Memory B cell (primary cell): ENCODE measurements at places on chromosomes 16 and 17.

DNA sequence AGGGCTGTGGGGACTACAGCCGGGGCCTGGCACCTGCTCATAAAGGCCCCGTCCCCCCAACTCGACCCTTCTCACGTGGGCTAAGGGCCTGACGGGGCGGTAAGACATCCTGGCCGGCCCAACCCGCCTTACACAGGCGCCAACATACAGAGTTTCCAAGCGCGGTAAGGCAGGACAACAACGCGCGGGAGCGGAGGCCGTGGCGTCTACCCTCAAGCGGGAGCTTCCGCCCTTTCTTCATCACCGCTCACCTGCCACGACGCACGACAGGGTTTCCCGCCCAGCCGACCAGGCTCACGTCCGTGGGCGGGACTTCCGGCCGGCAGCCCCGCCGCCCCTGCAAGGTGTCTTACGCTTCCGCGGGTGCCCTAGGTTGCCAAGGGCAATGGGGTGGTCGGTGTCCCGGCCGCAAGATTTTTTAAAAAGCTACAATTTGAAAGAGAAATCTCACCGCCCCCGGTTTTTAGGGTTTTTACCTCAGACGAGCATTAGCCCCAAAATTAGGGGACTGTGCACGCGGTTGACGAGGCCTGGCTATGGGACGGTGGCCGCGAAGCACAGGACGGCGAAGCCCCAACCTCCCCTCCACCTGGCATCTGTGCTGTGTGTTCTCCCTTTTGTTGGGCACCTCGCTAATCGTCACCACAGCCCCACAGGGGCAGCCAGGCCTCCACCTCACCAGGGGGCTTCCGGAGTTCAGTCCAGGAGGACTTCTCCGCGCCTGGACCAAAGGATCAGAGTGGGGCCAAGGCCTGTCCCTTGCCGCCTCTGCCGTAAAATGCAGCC is at the start of gene TERB1:
Gene TERB1 (minus strand): TSS at position 265 of the 786 bp plus-strand sequence. CDS start 4,786 bp downstream, outside the sequence.
- no peak for DNase-seq

DNA sequence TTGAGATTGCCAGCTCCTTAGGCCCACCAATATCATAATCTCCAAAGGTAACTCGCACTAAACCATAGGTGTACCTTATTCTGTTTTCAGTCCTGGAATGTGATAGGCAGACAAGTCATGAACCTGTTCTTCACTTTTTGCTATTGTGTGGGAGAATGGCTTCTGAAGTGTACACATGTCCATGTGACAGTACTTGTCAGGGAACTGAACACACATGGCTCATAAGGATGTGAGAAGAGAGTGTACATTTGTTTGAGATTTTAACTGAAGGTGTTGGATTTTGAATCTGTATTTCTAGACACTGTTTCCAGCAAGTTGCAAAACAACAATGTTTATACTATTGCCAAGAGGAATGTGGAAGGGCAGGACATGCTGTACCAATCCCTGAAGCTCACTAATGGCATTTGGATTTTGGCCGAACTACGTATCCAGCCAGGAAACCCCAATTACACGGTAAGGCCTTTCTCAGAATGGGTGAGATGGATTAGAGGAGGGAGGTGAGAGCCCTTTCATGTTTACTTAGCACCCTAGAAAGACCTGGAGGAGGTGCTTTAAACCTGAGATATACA is 14.5 kb upstream of the RASL10B start:
- DNase-seq = no peak

GRCh38 chr17:27762527-27763305 is 37.6 kb downstream of the NOS2 start:
- DNase-seq = no peak

DNA sequence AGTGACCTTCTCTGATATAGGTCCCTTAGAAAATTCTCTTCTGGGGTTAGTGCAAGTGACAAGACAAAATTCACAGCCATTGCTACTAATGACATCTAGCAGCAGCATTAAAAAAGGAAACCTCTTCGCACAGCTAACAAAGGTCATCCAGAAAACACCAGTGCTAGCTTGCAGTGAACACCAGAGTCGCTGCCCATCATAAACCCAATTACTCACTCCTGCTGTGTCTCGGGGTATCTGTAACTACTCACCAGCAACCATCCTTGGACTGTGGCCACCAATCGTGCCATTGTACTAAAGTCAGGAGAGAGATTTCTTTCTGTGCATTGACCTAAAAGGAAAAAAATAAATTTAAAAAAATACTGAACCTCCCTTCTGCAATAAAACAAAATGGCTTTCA is 1494.7 kb upstream of the CDH8 start:
- no peak for DNase-seq

DNA sequence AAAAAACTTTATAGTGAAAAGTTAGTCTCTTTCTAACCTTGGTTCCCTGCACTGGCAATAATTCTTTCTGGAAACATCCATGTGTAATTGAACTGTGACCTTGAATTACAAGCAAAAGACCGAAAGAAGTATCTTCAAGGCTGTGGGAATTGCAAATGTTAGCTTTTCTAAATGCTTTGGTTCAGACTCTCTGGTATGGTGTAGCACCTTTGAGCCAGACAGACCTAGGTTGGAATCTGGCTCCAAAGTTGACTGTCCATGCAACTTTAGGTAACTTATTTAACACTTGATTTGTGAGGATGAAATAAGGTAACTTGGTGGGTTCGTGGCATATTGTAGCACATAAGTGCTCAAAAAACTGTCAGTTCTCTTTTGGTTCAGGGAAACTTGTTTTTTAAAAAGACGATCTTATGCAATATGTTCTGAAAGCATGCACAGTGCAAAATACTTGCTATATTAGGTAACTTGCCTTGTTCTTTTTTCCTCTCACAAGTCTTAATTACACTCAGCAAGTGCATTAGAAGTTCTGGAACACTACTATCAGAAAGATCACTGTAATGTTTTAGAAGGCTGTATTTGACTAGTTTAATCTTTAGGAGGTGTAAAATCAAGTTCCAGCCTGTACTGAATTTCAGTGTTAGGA is 46.3 kb downstream of the TANGO6 start:
- DNase-seq = no peak

- no peak for DNase-seq
These were observed 3.4 kb downstream of the FBXO39 start for GRCh38 chr17:6779411-6779810.

DNA sequence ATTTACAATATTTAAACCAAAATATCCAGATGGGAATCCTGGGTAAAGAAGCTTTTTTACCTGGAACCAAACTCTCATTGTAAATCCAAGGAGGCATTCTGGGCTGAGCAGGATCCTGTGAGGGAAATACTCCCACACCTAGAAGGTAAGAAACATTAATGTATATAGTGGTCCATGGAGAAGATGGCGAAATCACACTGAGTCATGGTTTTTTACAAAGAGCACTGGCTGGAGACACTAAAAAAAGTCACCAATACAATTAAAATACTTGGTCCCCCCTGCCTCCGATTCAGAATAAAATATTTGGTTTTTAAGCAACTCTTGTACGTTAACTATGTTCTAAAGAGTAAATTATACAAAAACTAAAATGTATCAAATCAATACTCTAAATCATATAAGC is 32.9 kb downstream of the SYNRG start:
- no peak for DNase-seq

GRCh38 chr16:73845238-73846006 is 451.2 kb upstream of the PSMD7 start:
- no peak for DNase-seq
